ENCODE measurements at places on chromosomes 7 and 10.

GRCh38 chr10:80253266-80253962, 36.0 kb downstream of the MAT1A start:
- no peak for DNase-seq

- DNase-seq, result no peak
Measured at GRCh38 chr10:89236226-89236797, 15.3 kb downstream of the LIPA start.

DNA sequence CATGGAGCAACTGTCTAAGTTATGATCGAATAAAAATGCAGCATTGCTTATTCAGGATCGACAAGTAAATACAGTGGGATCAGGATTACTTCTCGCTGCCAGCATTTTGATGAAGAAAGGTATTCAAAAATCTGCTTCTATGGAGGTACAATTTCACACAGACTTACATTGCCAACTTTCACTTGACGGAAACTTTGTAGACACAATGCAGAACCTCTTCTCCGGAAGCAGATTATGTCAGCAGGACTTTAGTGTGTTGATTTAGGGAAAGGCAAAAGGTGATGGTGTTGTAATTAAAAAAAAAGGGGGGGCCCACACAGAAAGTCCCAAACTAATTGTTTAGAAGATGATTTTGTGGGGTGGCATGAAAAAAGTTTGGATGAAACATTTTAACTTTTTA, 462.4 kb upstream of the KLF6 start:
- DNase-seq, result no peak

DNA sequence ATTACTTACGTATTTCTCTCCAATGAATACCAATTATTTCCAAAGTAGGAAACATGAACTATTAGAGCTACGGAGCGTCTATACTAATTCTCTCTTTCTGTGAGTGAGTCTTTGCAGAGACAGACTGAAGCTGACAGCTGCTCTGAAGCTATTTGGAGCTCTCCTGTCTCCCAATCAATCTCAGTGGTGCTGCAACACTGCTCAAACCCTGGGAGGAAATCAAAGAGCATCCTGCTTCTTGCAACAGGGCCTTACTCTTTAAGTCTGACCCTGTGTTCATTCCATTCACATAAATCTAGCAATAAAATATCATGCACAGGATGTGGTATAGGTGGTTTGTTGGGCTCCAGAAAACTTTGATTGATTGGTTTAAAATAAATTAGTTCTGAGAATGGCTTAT, 685.7 kb upstream of the IGFBP3 start:
- no peak for DNase-seq

DNA sequence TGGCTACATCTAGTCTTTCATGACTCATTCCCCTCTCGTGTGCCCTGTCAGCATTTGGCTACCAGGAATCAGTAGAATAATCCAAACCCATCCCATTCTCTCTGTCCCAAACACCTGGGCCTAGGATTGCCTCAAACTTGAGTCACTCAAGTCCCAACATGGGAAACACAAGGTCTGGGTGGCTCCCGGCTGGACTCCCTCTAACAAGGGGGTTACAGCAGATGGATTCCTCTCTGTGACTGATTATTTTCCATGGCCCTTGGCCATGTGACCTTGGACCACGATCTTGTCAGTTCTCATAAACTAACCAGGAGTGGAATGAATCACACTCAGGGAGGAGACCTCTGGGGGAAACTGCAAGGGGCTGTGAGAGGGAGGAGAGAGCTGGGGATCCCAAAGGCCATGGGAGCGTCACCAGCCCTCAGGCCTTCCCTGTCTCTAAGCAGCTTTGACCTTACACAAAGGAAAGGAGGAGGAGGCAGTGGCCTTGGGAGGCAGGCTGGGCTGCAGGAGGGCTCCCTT, 533.1 kb downstream of the KCNMA1 start:
- no peak for DNase-seq

DNA sequence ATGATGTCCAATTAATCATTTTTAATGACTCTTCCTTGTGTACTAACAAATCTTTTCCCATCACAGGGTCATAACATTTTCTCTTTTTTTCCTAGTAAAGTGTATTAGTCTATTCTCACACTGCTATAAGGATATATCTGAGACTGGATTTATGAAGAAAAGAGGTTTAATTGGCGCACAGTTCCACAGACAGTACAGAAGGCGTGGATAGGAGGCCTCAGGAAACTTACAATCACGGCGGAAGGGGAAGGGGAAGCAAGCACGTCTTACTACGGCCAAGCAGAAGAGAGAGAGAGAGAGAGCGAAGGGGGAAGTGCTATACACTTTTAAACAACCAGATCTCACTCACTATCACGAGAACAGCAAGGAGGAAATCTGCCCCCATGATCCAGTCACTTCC, 359.4 kb upstream of the NFE2L3 start:
- DNase-seq, result no peak

DNA sequence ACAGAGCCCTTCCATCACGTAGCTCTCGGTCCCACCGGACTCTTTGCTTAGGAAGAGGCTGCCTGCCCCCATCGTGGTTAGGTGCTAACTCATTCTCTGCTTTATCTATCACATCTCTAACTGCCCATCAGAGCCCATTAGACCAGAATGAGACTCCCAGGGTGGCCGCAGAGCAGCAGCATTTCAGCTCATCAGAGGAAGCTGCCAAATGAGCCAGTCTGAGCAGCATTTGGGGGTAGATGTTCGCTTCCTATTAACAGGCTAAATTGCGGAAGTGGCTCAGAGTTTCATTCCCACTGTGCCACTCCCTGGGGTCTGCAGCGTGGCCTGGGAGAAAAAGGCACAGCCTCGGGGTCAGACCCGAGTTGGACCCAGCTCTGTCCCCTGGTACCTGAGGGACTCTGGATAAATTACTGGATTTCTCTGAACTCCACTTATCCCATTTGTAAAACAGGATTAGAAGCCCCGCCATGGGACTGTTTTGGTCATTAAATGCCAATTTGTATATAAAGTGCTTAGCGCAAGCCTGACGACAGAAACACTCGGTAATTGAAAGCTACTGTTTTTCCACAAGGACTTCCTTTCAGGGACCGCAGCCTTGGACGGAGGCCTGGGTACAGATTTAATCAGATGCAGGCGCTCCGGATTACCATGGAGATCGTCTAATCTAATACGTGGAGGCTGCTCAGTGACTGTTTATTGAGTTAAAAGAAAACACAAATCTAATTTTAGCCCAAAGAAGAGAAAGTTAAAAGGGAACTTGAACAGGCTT, 73.8 kb upstream of the PRLHR start:
- DNase-seq, result peak; percentile 84

- DNase-seq, result no peak
Measured at GRCh38 chr10:96660297-96660696, 60.0 kb downstream of the PIK3AP1 start.

DNA sequence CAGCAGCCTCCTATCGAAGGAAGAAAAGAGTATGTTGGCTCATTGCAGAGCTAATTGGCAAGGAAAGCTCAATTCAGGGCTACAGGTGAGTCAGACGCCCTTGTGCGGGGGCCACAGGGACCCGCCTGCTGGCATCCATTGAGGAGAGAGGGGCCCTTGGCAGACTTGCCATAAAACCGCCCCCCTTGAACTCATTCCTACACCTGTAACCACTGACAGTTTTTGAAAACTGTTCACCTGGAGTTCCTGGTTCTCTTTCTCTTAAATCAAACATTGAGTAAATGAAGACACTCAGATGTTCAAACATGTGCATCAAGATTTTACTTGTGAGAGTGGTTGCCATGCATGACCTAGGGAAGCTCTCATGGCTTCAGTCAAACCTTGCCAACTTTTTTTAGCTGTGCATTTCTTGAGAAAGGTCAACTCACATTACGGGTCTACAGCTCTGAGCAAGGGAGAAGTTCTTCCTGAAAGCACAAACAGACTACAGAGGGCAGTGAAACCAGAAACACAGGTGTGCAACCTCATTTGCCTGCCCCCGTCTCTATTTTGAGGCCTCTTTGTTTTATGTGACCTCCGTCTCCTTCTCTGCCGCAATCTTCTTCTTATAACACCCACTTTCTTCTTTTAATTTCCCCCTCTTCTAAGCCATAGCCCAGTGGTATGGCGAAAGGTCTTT, 87.8 kb downstream of the TBXAS1 start:
- no peak for DNase-seq

- DNase-seq, result no peak
Measured at GRCh38 chr7:142353147-142354060, 95.5 kb upstream of the PRSS58 start.

DNA sequence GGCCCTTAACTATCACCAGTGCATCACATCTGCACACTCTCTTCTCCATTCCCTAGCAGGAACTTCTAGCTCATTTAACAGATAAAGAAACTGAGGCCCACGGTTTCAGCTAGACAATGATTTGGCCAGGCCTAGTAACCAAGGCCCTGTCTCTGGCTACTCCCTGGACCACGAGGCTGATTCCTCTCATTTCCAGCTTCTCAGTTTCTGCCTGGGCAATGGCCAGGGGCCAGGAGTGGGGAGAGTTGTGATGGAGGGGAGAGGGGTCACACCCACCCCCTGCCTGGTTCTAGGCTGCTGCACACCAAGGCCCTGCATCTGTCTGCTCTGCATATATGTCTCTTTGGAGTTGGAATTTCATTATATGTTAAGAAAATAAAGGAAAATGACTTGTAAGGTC, 13.5 kb downstream of the AQP1 start:
- no peak for DNase-seq

GRCh38 chr7:7210475-7211237, 28.3 kb downstream of the C1GALT1 start:
- DNase-seq, result no peak

GRCh38 chr10:67837541-67838314, at the start of gene DNAJC12:
DNAJC12 (minus strand) TSS chr10:67838188; CDS start chr10:67838011, 177 bp downstream.
- DNase-seq, result peak; percentile 81

DNA sequence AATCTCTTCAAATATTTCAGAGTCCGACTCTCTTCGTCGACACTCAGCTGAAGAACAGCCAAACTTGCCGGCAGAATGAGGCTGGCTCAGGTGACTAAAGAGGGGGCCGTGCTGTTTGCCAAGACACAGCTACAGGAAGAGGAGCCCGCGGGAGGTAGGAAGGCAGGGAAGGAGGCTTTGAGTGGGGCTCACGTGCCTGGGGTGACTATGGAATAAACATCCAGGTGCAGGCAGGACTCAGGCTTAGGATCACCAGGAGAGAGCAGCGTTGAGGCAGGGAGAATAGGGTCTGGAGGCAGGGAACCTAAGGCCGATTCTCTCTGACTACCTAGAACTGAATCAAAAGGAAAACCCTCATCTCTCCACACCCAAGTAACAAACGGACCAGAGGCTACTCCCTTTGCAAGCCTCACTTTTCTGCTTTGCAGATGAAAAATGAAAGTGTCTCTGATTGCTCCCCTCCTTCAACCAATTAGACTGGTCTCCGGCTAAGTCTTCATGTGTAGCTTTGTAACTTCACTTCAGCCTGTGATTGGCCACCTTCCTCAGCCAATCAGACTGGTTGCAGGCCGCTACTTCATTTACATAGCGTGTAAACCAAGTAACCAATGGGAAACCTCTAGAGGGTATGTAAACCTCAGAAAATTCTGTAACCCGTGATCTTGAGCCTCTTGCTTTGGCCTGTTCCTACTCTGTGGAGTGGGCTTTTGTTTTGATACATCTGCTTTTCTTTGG, 19.7 kb upstream of the BNIP3 start:
- no peak for DNase-seq

- no peak for DNase-seq
Measured at GRCh38 chr7:95054386-95054785, 147.0 kb downstream of the PPP1R9A start.

GRCh38 chr7:15461576-15461975, 100.2 kb downstream of the AGMO start:
- DNase-seq, result no peak

DNA sequence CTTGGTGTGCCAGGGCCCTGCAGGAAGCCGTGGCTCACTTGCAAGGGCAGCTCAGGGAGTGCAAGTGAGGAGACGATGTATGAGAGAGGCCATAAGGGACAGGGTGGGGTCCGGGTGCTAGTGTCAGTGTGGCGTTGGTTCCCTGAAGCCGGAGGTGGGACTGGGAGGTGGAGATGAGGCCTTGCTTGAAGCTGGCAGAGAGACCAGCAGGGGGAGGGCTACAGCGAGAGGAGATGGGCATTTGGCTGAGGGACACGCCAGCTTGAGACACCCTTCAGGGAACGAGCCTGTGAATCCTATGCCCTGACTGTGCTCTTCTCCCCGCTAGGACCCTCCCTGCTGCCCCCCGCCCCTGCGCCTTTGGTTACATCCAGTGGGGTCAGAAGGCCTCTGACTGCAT, 529.1 kb downstream of the TCERG1L start:
- no peak for DNase-seq

- no peak for DNase-seq
Measured at GRCh38 chr7:101666741-101667140, 37.6 kb upstream of the MYL10 start.

GRCh38 chr10:112584276-112584675, 137.3 kb downstream of the VTI1A start:
- no peak for DNase-seq

GRCh38 chr10:132690401-132690800, 95.5 kb downstream of the NKX6-2 start:
- no peak for DNase-seq

- peak; percentile 21 for DNase-seq
Measured at GRCh38 chr10:92291616-92291865, 574 bp downstream of the MARCHF5 start.

GRCh38 chr10:101008823-101009423, 9.3 kb downstream of the LZTS2 start:
- DNase-seq, result peak; percentile 94

DNA sequence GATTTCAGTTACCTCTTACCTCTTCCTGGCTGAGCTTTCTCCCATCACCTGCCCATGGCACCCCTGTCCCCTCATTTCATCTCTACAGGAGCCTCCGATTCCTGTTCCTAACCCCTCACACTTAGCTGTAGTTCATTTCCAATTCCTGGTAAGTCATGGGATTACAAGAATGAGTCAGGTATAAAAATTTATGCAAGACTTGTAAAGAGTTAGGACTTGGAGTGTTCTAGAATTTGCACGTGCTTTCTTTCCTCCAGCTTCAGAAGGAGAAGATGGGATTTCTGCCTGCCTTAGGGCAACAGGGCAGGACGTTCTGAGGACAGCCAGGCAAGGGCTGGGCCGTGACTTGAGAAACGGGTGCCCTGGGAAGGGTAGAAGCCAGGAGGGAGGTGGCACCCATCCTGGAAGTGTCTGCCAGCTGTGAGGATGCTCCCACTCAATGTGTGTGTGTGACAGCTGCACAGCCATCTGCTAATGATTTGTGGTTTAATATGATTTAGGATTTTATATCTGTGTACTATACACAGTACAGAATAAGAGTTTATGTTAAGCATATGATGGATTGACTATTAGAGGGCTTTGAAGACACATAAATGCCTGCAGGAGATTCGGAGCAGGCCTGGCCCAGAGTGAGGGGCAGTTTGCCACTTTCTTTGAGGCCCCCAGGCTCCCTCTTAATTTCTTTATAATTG, 81.5 kb upstream of the VIPR2 start:
- DNase-seq, result no peak

DNA sequence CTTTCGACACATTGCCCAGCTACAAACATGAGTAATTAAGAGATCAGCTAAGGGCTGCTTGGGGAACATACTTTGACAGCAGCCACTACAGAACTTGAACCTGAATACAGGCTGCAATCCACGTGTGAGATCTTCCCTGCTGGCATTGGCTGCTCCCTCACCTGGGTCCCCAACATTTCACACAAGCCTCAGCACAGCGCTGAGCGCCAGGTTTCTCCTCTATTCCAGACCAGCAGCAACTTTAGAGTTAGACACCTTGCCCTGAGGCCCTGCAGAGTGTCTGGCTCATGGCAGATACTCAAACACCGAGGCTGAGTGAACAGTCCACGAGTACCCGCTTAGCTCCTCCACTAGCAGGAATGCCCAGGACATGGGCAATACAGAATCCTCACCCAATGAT, 1.3 kb upstream of the WIPF3 start:
- DNase-seq, result no peak

GRCh38 chr7:114082642-114083165, 163.9 kb upstream of the PPP1R3A start:
- no peak for DNase-seq

- DNase-seq, result no peak
Measured at GRCh38 chr7:57203161-57203791, 71.0 kb upstream of the ZNF479 start.
